Activated CD8-positive, alpha-beta memory T cell treated with anti-CD3 and anti-CD28 coated beads, Interleukin-2, amount 10 ng/mL, durations not matched to agents 7 days and 5 days (primary cell): ENCODE measurements at places on chromosomes 7 and 10. TPM values are rescaled to one million over a fixed set of nuclear protein-coding genes. Genes with fewer than 3 reads are reported as not detected.

NOS3 gene
- total RNA-seq: 10.8 TPM

NRG3 gene
- not detected for total RNA-seq

- H3K27me3 ChIP-seq: peaks cover 5% of the 10 kb centered on the region
- H3K36me3 ChIP-seq: no peaks in the 10 kb centered on the region
- no peaks in the 10 kb centered on the region for H3K4me1 ChIP-seq
- H3K4me3 ChIP-seq: no peak overlapping the region
- H3K27ac ChIP-seq: no peak overlapping the region
- no peak for DNase-seq
Observed at GRCh38 chr10:91555455-91555854, 77.4 kb downstream of the PPP1R3C start.

ZNF138 gene
- total RNA-seq: 6.9 TPM

- H3K4me3 ChIP-seq: no peak overlapping the region
- H3K27ac ChIP-seq: no peak overlapping the region
- H3K36me3 ChIP-seq: peaks cover 9% of the 10 kb centered on the region
- no peak for DNase-seq
Observed at GRCh38 chr10:110059925-110060324, 52.1 kb downstream of the ADD3 start.

GRCh38 chr10:103877861-103878260 lies 22.5 kb upstream of the SH3PXD2A start:
- H3K27ac ChIP-seq: no peak overlapping the region
- no peaks in the 10 kb centered on the region for H3K27me3 ChIP-seq
- H3K4me3 ChIP-seq: no peak overlapping the region
- no peak for DNase-seq
- H3K4me1 ChIP-seq: no peaks in the 10 kb centered on the region

GRCh38 chr10:23034790-23035189 lies 60.6 kb upstream of the MSRB2 start:
- H3K27me3 ChIP-seq: peaks cover 35% of the 10 kb centered on the region
- no peak overlapping the region for H3K4me3 ChIP-seq
- H3K4me1 ChIP-seq: no peaks in the 10 kb centered on the region

SAMD9L gene
- total RNA-seq: 119 TPM

PON1 gene
- total RNA-seq: not detected

WDFY4 gene
- not detected for total RNA-seq

GRCh38 chr7:5064391-5065106 lies 18.9 kb downstream of the RBAK start:
- H3K4me3 ChIP-seq: no peak overlapping the region
- H3K27me3 ChIP-seq: no peaks in the 10 kb centered on the region
- H3K4me1 ChIP-seq: no peaks in the 10 kb centered on the region
- no peak for DNase-seq
- peaks cover 96% of the 10 kb centered on the region for H3K36me3 ChIP-seq

DNA sequence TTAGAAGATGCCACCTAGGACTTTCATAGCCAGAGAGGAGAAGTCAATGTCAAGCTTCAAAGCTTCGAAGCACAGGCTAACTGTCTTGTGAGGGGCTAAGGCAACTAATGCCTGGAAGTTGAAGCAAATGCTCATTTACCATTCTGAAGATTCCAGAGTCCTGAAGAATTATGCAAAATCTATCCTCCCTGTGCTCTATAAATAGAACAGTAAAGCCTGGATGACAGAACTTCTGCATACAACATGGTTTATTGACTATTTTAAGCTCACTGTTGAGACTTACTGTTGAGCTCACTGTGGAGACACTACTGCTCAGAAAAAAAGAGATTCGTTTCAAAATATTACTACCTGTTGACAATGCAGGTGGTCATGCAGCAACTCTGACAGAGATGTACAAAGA lies 28.6 kb downstream of the TNS3 start:
- no peak for DNase-seq
- no peak overlapping the region for H3K4me3 ChIP-seq
- H3K27ac ChIP-seq: no peak overlapping the region
- H3K36me3 ChIP-seq: no peaks in the 10 kb centered on the region

- no peaks in the 10 kb centered on the region for H3K4me1 ChIP-seq
- no peaks in the 10 kb centered on the region for H3K36me3 ChIP-seq
- H3K27ac ChIP-seq: no peak overlapping the region
- no peak for DNase-seq
Observed at GRCh38 chr7:86155623-86156022, 488.1 kb upstream of the GRM3 start.

GRCh38 chr7:13155188-13155587 lies 467.8 kb downstream of the ARL4A start:
- H3K27me3 ChIP-seq: peaks cover 9% of the 10 kb centered on the region
- H3K4me3 ChIP-seq: no peak overlapping the region
- H3K27ac ChIP-seq: no peak overlapping the region

DNA sequence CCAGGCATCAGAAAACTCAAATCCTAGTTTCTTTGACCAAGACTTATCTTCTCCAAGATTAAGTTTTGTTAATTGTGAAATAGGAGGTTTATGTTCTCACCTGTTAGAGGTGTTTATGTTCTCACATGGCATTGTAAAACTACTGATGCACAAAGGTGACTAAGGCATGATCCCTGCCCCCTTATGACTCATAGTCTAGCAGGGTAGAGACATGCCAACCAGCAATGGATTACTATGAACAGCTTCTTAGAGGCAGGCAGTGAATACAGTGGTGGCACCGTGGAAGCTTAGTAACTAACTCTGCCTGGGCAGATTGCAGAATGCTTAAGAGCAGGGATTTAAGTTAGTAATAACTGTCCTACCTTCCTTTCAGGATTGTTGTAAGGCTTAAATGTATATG lies 400.9 kb downstream of the SORCS3 start:
- DNase-seq: no peak
- H3K27ac ChIP-seq: no peak overlapping the region
- no peaks in the 10 kb centered on the region for H3K4me1 ChIP-seq
- no peak overlapping the region for H3K4me3 ChIP-seq
- no peaks in the 10 kb centered on the region for H3K27me3 ChIP-seq

CCDC172 gene
- not detected for total RNA-seq

TMEM273 gene
- total RNA-seq: 72.0 TPM

- no peak for DNase-seq
- no peaks in the 10 kb centered on the region for H3K36me3 ChIP-seq
- H3K4me3 ChIP-seq: no peak overlapping the region
- H3K27me3 ChIP-seq: no peaks in the 10 kb centered on the region
- H3K4me1 ChIP-seq: no peaks in the 10 kb centered on the region
- no peak overlapping the region for H3K27ac ChIP-seq
Observed at GRCh38 chr7:145691377-145691914, 425.2 kb upstream of the CNTNAP2 start.
